ENCODE measurements at places on chromosomes 3 and 15. TPM values are rescaled to one million over a fixed set of nuclear protein-coding genes. Genes with fewer than 3 reads are reported as not detected.

DNA sequence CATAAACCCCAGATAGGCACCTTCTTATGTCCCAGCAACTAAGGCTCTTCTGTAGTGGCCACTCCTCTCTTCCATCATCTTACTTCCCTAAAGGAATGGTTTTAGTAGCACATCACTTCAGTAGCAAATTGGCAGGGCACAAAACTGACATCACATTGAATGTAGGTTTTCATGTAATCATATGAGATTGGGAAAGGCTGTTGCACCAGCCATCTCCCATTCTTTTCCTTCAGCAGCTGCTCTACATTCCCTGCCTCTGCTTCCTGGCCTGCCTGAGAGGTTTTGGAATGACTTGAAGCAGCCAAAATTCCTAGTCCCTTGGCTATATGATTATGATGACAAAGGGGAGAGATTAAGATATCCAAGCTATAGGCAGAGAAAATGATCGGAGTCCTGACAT, 36.5 kb downstream of the NSUN3 start:
- H3K27ac ChIP-seq, result no peak overlapping the region
- DNase-seq, result no peak
- peaks cover 20% of the 10 kb centered on the region for H3K36me3 ChIP-seq
- H3K4me3 ChIP-seq, result no peak overlapping the region
- H3K27me3 ChIP-seq, result no peaks in the 10 kb centered on the region

DNA sequence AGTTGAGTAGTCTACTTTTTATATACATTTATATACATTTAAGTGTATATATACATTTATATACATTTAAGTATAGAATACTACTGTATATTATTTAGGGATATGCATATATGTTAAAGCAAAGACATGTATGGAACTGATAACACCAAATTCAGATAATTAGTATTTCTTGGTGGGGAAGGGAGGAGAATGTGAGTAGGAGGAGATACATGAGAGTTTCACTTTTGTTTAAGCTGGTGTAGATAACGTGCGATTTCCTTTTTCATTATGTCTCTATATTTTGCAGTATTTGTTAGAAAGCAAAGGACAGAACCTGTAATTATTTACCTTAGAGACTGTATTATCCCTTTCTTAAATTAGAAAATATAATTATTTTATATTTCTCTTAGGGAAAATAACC, 16.6 kb upstream of the NIT2 start:
- H3K4me1 ChIP-seq, result no peaks in the 10 kb centered on the region
- no peak for DNase-seq
- no peak overlapping the region for H3K4me3 ChIP-seq
- no peaks in the 10 kb centered on the region for H3K27me3 ChIP-seq
- no peak overlapping the region for H3K27ac ChIP-seq
- peaks cover 97% of the 10 kb centered on the region for H3K36me3 ChIP-seq

GRCh38 chr3:167102071-167102470, 278.0 kb downstream of the ZBBX start:
- H3K4me3 ChIP-seq, result no peak overlapping the region
- no peaks in the 10 kb centered on the region for H3K36me3 ChIP-seq
- H3K27ac ChIP-seq, result no peak overlapping the region
- H3K4me1 ChIP-seq, result no peaks in the 10 kb centered on the region
- no peak for DNase-seq

Gene DNAH12
- polyA plus RNA-seq, result under 0.01 TPM

Gene CLEC3B
- polyA plus RNA-seq, result 26.7 TPM

Gene TRH
- polyA plus RNA-seq, result not detected

Gene LIPH
- not detected for polyA plus RNA-seq

Gene LOXL1
- 5.1 TPM for polyA plus RNA-seq

Gene PIERCE2
- polyA plus RNA-seq, result 8.7 TPM

Gene RABL3
- 23.0 TPM for polyA plus RNA-seq
